ENCODE measurements at places on chromosomes 12 and 14. TPM values are rescaled to one million over a fixed set of nuclear protein-coding genes. Genes with fewer than 3 reads are reported as not detected.

- DNase-seq, result no peak
These were observed 15.0 kb upstream of the PPP1R13B start for GRCh38 chr14:103862393-103862782.

GRCh38 chr14:76546426-76547221 is 170.7 kb downstream of the ESRRB start:
- peak; percentile 34 for DNase-seq

GRCh38 chr14:103716091-103716801 is 636 bp downstream of the ZFYVE21 start:
- no peak for DNase-seq

SSTR1 gene
- not detected for total RNA-seq

- DNase-seq, result no peak
These were observed 59.8 kb upstream of the KIF21A start for GRCh38 chr12:39502726-39503125.

KCNH3 gene
- total RNA-seq, result 0.57 TPM

DNA sequence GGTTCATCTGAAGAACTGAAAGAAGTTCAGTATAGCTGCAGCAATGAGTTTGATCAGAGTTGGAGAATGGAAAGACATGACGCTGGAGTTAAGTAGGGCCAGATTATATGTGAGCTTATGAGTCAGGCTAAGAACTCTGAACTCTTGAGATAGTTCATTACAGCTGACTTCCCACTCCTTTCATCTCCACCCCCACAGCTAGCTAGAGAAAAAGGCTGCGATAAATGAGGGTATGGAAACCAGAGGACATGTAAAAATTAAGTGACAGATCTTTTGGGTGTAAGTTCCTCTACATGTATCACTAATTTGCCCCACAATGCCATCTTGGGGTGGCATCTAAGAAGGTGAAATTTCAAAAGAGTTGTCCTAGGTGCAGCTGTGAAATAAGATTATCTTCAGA is 28.6 kb downstream of the PYM1 start:
- DNase-seq, result no peak

Data from OCI-LY7 (cell line).